Hippocampal formation (tissue), 2 donors: ENCODE measurements at places on chromosomes 2 and 18.

- DNase-seq: no peak
These were observed 283.9 kb downstream of the ALPK2 start for GRCh38 chr18:58344861-58345463.

DNA sequence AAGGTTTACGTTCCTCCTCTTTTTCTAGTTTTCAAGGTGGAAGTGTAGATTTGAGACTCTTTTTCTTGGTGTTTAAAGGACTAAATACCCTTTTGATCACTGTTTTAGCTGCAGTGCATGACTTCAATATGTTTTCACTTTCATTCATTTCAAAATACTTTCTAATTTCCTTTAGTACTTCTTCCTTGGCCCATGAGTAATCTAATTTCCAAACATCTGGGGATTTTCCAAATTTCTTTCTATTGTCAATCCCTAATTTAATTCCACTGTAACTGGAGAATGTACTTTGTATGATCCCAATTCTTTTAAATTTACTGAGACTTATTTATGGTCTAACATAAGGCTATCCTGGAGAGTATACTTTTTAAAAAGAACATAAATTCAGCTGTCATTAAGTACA is 3.8 kb upstream of the RHBDD1 start:
- no peak for DNase-seq

- no peak for DNase-seq
These were observed 112.4 kb upstream of the CAB39 start for GRCh38 chr2:230600285-230600684.

DNA sequence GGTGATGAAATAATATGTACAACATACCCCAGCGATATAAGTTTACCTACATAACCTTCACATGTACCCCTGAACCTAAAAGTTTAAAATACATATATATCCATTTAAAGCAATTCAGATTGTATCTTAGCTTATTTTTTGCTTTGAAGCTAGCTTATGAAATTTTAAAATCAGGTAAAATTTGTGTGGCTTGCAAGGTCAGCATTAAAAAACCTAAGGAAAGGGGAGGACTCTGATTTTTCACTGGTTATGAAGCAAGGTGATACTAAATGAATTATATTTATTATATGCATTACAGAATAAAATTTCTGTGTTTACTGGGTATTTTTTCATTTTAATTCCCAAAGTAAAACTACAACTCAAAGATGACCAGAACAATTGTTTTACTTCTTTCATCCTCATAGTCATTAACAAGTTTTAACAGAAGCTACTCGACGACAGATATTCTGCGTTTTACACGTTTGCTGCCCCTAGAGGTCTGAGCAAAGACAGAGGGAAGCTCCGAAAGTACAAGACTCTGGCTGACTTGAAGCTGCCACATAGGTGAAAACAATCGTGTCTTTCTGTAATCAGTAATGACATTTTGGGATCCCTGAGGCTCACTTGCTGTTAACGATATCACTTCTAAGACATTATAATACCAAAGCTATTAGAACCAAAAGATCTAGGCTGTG is 17.1 kb downstream of the PKP4 start:
- DNase-seq: no peak

DNA sequence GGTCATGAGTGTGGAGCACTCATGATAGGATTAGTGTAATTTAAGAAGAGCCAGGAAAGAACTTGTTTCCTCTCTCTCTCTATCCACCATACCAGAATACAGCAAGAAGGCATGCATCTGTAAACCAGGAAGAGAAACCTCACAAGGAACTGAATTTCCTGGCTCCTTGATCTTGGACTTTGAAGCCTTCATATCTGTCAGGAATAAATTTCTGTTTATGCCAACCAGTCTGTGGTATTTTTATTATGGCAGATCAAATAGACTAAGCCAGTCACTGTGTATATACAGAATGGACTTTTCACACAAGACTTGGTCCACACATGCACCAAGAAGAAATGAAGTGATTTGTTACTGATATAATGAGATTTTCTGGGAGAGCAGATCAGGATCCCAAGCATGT is 930.1 kb upstream of the TMEFF2 start:
- no peak for DNase-seq

DNA sequence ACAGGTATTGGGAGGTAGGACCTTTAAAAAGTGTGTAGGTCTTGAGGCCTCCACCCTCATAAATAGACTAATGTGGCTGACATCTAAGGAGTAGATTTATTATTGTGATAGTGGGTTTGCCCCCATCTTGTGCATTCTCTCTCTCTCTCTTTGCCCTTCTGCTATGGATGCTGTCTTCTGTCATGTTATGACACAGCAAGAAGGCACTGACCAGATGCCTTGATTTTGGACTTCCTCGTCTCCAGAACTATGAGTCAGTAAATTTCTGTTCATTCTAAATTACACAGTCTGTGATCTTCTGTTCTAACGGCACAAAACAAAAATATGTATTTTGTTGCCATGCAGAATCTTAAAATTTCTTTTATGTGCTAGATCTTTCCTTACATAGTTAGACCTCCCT is 66.9 kb downstream of the ATAD2B start:
- no peak for DNase-seq

- no peak for DNase-seq
These were observed 93.2 kb downstream of the LRRTM4 start for GRCh38 chr2:77428946-77429345.

- DNase-seq: no peak
These were observed 78.2 kb downstream of the CAPN13 start for GRCh38 chr2:30729031-30729430.

- DNase-seq: peak; percentile 27
These were observed 28.1 kb upstream of the SATB2 start for GRCh38 chr2:199485732-199486335.

DNA sequence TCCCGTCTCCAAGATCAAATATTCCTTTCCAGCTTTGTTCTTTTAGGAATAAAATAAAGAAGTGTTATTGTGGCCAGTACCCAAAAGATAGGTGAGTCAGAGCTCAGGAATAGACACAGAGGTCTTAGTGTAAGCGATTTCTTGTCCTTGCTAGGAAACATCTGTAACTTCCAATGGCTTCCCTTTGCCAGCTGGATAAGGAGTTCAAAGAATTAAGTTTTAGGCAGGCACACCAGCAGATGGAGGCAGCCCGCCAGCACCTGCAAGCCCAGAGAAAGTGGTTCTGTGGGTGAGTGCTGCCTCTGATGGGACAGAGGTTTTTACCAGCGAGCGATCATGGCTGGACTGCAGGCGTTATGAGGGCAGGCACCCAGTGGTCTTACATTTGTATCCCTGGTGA is 125.4 kb downstream of the MGAT5 start:
- no peak for DNase-seq

- no peak for DNase-seq
These were observed 35.1 kb downstream of the NLRC4 start for GRCh38 chr2:32229635-32230034.
